Activated CD4-positive, alpha-beta T cell treated with anti-CD3 and anti-CD28 coated beads, Interleukin-2, amount 50 U/mL, for 48 hours (primary cell): ENCODE measurements at places on chromosomes 1 and 21.

- peak; percentile 44 for DNase-seq
Observed at GRCh38 chr1:156198831-156199349, 5.0 kb downstream of the SLC25A44 start.

- no peak for DNase-seq
Observed at GRCh38 chr1:222889440-222889839, 74.6 kb downstream of the DISP1 start.

DNA sequence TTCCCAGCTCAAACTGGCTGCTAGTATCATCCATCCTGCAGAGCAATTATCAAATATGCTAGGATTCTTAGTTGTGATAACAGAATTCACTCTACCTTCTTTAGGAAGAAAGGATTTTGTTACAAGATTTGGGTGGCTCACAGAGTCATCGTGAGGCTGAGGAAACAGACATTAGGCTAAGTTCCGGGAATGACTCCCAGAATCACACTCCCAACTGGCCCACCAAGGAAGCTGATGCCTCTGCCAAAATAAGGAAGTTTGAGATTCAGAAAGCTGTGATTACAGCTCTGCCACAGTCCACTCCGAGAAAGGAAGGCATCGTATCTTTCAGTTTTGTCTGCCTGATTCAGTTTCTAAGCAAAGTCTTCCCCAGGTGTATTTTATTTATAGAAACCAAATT is 50.6 kb upstream of the LYPLAL1 start:
- no peak for DNase-seq

GRCh38 chr1:36503159-36503558 is 20.4 kb upstream of the CSF3R start:
- no peak for DNase-seq

- DNase-seq, result no peak
Observed at GRCh38 chr1:233114159-233114558, 163.7 kb downstream of the NTPCR start.

- no peak for DNase-seq
Observed at GRCh38 chr1:184419350-184420161, 32.7 kb downstream of the C1orf21 start.

DNA sequence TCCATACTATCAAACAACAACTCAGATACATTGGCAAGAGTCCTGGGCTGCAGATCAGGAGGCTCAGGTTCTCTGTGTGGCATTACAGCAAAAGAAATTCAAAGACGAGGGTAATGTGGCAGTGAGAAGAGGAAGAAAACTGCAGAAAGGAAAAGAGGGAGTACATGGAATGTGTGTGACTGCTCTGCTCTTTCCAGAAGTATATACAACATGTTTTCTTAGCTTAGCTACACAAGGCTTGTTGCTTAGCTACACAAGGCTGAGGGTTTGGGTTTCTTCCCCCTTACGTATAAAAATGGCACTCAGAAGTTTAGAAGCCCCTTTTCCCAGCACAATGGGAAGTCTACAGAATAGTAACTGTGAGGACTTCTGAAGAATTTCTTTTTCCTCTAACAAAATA is 86.0 kb downstream of the PRRX1 start:
- no peak for DNase-seq

DNA sequence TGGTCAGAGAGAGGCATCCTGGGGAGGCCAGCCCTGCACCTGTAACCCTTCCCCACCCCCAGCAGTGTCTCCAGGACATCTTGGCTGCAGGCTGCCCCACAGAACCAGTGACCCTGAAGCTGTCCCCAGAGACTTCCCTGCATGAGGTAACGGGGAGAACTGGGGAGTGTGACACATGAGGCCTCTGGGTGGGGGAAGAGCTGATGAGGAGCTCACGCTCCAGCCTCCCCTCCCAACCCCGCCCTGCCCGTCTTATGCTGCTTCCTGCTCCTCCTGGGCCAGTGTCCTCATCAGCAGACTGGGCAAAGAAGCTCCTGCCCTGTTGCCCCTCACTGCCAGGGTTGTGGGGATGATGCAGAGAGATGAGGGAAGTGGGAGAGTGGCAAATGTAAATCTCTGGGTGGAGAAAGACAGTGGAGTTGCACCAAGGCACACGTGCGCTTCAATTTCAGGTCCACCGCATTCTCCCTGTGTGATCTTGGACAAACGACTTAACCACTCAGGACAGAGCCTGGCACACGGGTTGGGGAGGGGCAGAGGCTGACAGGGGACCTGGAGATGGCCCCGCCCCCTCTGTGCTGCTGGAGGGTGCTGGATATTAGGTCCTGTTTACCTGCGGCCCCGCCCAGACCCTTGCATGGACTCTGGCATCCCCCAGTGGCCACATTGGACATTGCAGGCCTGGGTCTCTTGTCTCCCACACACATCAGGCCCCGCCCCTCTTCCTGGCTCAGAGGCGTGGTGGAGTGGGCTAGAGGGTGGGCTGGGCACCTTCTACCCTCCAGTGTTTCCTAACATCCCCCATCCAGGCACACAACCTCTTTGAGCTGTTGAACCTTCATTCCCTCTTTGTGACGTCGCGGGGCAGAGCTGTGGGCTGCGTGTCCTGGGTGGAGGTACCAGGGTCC is 12.3 kb downstream of the CLCNKB start:
- DNase-seq, result peak; percentile 81

DNA sequence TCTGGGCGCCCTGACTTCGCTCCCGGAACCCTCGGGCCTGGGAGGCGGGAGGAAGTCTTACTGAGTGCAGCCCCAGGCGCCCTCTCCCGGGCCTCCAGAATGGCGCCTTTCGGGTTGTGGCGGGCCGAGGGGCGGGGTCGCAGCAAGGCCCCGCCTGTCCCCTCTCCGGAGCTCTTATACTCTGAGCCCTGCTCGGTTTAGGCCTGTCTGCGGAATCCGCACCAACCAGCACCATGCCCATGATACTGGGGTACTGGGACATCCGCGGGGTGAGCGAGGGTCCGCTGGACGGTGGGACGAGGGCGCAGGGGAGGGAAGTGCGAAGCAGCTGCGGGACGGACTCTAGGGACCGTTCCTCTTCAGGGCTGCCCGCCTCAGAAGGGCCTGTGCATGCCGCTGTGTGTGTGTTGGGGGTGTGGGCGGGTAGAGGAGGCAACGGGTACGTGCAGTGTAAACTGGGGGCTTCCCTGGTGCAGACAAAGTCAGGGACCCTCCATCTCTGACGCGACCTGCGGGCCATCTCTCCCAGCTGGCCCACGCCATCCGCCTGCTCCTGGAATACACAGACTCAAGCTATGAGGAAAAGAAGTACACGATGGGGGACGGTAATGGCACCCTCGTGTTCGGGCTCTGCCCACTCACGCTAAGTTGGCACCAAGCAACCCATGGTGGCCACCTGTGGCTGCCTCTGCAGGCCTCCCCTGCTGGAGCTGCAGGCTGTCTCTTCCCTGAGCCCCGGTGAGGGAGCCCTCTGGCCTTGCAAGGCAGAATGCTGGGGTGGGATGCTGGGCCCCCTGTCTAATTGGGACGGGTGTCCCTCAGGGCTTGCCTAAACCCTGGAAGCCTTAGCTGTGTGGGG is at the start of gene GSTM1:
Gene GSTM1 (plus strand): TSS at position 177 of the 859 bp plus-strand sequence. CDS start 57 bp downstream, at position 234.
- DNase-seq, result peak; percentile 75

GRCh38 chr1:215911406-215911968 is 344.4 kb downstream of the KCTD3 start:
- DNase-seq, result no peak

GRCh38 chr1:33560680-33561079 is 88.2 kb downstream of the ZSCAN20 start:
- DNase-seq, result no peak

DNA sequence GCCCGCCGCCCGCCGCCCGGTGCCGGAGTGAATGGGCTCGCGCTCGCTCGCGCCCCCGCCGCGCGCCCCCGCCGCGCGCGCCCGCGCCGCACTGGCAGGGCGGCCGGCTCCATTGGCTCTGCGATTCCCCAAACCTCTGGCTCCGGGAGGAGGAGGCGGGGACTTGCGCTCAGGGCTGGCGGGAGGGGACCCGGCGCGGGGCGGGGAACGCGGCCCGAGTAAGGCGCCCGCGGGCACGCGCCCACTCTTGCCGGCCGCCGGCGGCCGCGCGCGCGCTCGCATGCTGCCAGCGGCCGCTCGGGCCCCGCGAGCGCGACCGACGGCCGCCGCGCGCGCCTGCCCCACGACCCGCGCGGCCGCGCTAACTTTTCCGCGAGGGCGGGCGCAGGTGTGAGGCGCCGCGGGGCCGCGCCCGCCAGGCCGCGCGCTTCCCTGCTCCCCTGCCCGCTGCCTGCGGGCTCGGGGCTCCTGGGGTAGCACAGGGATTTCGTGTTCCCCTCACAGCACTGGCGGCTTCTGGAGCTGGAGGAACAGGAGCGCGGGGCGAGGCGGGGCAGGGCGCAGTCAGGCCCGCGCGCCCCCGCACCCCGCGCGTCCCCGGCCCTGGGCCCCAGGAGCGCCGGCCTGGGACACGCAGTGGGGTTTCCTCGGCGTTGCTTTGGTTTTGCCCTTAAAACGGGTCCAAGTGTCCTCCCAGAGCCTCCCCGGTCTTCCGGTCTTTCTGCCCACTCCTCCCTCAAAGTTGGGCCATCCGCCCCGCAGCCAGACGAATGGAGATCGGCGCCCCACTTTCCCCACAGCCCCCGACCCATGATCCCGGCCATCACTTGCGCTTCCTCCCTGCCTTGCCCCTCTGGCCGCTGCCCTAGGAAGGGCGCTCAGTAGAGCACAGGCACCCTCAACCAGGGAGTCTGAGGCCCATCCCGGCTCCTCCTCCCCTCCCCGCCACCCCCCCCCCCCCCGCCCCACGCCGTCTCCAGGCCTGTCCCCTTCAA is 101.5 kb downstream of the CASZ1 start:
- DNase-seq, result peak; percentile 81
